ENCODE measurements at places on chromosomes 6 and 20. TPM values are rescaled to one million over a fixed set of nuclear protein-coding genes. Genes with fewer than 3 reads are reported as not detected.

The LAMA4 gene
- total RNA-seq, result 265 TPM

The OR5V1 gene
- total RNA-seq, result not detected

The SLC17A3 gene
- not detected for total RNA-seq

The SALL4 gene
- 0.75 TPM for total RNA-seq

The SH3BGRL2 gene
- 39.9 TPM for total RNA-seq

The RAB44 gene
- total RNA-seq, result 1.3 TPM

The PI16 gene
- 5.7 TPM for total RNA-seq

The SS18L1 gene
- total RNA-seq, result 11.2 TPM

The GRIK2 gene
- 1.5 TPM for total RNA-seq

The ENPP5 gene
- total RNA-seq, result 0.51 TPM

The QKI gene
- 279 TPM for total RNA-seq

All from subcutaneous adipose tissue (tissue), 4 donors.